ENCODE measurements at places on chromosomes 5 and 9.

- no peak for DNase-seq
Measured at GRCh38 chr5:2093859-2094615, 211.3 kb upstream of the IRX4 start.

DNA sequence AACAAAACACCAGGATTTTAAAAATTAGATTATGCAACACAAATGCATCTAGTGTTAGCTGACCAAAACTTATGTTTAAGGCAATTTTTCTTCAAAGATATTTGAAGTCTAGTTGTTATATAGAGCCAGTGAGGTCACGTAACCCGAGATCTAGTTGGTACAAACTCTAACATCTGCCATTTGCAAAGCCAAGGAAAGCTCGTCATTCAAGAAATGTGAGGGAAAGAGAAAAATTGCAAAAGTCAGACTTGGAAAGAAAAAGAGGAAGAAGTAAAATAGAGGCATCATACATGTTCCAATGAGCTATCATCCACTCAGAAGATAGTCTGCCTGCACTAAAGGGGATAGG lies 293.4 kb upstream of the PUM3 start:
- no peak for DNase-seq

GRCh38 chr9:129139233-129139992 lies 28.2 kb downstream of the PTPA start:
- DNase-seq, result peak; percentile 68

DNA sequence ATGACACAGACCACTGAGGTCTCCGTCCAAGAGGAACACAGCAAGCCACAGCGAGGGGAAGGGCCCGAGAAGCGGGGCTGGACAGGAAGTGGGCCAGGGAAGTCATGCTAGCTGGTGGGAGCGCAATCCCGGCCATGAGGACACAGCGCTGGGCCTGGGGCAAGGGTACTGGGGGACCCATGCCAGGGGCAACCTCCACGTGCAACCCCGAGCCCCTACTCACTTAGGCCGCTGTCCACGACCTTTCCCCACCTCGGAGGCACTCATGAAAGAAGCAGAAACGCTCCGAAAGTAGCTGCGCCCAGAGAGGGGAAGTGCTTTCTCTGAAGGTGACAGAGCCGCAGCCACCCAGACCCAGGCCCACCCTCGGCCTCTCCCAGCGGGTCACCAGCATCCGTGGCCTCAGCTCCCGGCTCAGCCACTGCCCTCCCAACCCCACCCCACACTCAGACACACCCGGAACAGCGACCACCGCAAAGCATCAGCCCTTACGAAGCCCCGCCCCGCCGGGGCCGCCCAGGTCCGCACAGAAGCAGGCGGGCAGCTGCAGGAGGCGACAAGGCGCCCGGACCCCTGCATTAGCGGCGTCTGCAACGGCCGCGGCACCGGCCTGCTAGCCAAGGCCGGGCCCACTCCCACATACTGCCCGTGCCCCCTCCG lies 782 bp downstream of the BICD2 start:
- DNase-seq, result no peak

- no peak for DNase-seq
Measured at GRCh38 chr5:109612278-109612905, 77.3 kb upstream of the MAN2A1 start.

DNA sequence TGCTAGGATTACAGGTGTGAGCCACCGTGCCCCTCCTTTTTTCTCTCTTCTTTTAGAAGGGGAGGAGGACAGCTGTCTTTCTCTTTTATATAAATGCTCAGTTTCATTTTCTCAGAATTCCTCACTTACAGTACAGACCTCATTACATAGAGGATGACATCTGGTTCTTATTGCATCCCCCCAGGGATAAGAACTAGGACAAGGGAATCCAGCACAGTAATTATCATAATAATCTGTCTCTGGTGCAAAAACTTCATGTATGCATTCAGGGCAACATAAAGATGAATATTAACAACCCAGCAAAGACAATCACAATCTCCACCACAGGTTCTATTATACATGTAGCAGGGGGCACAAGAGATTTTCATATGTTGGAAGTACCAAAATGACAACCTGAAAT lies 5.1 kb downstream of the SPZ1 start:
- no peak for DNase-seq

DNA sequence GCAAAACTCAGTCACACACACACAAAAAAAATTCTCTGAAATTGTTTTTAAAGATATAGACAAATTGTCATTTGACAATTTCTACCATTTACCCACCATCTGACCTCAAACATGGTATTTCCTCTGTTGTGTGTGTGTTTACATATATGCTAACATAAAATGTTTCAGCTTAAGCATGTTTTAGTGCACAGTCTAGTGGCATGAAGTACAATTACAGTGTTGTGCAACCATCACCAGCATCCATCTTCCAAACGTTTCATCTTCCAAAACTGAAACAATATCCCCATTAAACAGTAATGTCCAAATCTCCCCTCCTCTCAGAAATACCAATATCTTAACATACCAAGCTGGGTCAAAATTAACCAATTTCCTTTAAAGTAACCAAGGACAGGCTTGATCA lies 65.2 kb downstream of the MYO10 start:
- no peak for DNase-seq

- no peak for DNase-seq
Measured at GRCh38 chr5:171596391-171596878, 177.0 kb downstream of the FGF18 start.

DNA sequence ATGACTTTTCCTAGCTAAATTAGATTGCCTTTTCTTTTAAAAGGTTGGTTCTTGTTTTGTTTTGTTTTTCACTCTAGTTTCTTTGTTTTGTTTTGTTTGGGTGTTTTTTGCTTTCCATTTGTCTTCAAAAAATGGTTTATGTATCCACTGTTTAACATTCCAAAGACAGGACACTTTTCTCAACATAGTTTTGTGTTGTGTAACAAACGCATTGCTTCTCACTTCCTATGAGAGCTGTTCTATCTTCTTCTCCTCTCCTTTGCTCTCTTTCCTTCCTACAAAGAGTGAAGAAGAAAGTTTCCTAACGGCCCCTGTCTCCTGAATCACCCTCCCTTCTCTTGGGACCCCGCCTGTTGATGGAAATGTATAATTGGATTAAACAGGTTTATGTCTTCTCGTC lies 539.7 kb downstream of the ACTL7B start:
- DNase-seq, result no peak
